NCI-H526 (cell line): ENCODE measurements at places on chromosomes 16 and 17.
A peak's percentile ranks its signal among the peaks of the same experiment; 100 is the strongest.

- no peak for DNase-seq
Measured at GRCh38 chr16:46729326-46729995, 18.7 kb downstream of the MYLK3 start.

GRCh38 chr17:74054249-74054648, 149.2 kb upstream of the RPL38 start:
- DNase-seq, result no peak

GRCh38 chr17:9389111-9389527, 186.5 kb downstream of the STX8 start:
- DNase-seq, result no peak

DNA sequence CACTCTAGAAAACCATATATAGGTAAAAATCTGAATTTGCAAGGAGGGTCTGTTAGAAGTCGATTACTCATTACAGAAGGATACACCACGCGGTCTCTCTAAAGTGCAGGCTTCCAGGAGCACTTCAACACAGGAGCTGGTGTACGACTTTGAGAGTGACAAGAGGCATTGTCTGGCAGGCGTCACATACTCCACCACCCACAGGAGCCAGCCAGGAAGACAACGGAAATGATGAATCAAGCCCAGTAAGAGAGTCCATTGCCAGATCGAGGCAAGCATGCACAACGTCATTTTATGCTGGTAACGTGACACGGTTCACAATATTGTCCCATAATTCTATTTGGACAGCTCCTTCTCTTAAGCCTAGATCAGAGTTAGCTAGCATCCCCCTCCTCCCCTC, 15.0 kb upstream of the CACNG4 start:
- no peak for DNase-seq

DNA sequence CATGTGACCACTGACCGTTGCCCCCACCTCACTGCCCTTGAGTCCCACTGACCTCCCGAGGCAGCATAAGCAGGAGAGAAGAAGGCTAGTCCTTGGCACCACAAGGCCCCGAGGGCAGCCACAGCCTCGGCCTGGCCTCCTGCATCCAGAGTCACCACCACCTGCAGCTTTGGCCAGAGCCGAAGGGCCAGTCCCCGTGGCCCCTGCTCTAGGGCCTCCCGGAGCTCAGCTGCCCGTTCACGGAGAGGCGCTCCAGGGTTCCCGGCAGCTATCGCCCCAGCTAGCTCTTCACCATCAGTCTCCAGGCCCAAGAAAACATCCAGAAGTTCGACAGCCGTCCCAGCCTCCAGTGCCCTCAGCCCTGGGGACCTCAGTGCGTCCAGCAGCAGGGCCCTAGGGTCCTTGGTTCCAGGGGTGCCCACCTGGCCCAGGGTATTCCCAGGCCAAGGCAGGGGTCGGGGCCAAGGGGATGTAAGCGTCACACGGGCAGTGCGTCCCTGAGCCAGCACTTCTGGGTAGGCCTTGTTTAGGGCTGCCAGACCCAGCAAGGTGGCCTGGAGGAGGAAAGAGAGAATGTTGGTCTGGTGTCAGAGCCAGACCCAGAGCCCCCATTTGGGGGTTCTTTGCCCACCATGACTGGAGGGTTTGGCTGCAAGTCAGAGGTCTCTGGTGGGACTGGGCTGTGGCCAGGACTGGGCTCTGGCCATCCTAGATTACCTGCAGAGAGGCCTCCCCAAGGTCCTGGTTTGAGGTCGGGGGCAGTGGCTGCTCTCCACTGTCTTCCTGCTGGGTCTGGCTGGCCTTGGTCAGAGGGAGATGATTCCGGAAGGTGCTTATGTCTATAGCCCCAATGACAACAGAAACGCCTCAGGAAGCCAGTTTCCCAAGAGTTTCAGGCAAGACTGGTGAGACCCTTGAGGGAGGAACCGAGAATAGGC, 1.8 kb downstream of the GHDC start:
- no peak for DNase-seq

GRCh38 chr16:53055541-53056391, 975 bp downstream of the CHD9 start:
- DNase-seq, result peak; percentile 25

DNA sequence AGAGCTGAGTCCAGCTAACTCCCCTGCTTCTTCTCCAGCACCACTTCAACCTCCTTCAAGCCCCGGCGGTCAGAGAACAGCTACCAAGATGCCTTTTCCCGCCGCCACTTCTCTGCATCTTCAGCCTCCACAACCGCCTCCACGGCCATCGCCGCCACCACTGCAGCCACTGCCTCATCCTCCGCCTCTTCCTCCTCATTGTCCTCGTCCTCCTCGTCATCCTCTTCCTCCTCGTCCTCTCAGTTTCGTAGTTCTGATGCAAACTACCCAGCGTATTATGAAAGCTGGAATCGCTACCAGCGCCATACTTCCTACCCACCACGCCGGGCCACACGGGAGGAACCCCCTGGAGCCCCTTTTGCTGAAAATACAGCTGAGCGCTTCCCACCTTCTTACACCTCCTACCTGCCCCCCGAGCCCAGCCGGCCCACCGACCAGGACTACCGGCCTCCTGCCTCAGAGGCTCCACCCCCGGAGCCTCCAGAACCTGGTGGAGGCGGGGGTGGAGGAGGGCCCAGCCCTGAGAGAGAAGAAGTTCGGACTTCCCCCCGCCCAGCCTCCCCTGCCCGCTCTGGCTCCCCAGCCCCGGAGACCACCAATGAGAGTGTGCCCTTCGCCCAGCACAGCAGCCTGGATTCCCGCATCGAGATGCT, 7.1 kb downstream of the SETD1A start:
- no peak for DNase-seq

- DNase-seq, result peak; percentile 13
Measured at GRCh38 chr17:28552176-28552999, at the start of gene UNC119. UNC119 (minus strand) TSS chr17:28552624; CDS start chr17:28552557, 67 bp downstream.

DNA sequence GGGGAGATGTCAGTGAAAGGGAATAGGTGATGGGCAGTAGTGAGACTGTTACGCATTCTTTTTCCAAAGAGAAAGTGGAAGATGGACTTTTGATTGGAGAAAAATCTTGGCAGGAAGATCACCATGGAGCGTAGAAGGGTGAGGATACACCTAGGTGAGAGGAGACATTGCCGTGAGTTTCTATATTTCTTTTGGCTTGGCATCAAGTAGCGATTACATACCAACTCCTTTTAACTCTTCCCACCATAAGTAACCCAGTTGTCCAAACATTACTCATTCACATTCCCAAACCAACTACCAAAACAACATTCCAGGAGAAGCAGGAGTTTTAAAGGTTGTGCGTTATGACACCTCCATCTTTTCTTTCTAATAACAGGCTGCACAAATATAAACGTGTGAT, 10.7 kb upstream of the KRT28 start:
- DNase-seq, result no peak

DNA sequence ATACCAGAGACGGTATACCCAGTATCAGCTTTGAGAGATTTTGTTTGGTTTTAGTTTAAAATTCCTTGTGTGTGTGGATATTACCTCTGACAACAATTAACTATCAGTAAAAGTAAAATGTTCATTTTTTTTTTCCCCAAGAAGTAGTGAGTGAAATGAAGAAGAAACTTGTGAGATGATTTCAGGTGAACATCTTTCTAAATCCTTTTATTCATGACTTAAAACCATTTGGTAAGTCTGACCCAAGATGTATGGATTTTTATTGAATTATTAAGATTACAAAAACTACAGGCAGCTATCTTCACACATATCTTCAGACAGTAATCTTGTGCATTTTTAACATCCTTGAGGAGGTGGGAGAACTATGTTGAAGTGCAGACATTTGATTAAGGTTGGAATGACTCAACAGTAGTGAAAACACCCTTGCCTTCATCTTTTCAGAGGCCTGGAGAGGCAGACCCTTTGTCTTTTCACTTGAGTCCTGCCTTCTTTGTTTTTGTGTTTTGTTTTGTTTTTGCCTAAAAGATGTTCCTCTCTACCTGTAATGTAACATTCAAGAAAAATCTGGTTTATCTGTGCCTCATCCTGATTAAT, 240.3 kb upstream of the TBX2 start:
- DNase-seq, result no peak

- DNase-seq, result no peak
Measured at GRCh38 chr16:88320947-88321634, 61.7 kb upstream of the ZNF469 start.

DNA sequence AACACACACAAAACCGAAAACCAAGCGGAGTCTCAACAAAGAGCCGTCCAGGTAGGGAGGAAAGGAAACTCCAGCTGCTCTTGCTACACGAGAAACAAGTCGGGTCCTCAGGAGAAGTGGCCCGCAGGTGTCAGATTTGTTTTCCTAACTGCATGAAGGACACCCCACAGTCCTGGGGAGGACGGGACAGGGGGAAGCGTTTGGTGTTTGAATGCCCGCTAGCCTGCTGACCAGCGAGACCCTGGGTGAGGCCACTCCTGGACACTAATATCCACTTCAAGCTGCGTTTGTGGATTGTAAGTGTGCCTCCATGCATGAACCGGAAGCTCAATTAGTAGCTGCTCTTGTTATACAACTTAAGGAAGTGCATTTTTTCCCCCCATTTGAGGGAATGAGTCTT, 299.5 kb downstream of the MAF start:
- no peak for DNase-seq

DNA sequence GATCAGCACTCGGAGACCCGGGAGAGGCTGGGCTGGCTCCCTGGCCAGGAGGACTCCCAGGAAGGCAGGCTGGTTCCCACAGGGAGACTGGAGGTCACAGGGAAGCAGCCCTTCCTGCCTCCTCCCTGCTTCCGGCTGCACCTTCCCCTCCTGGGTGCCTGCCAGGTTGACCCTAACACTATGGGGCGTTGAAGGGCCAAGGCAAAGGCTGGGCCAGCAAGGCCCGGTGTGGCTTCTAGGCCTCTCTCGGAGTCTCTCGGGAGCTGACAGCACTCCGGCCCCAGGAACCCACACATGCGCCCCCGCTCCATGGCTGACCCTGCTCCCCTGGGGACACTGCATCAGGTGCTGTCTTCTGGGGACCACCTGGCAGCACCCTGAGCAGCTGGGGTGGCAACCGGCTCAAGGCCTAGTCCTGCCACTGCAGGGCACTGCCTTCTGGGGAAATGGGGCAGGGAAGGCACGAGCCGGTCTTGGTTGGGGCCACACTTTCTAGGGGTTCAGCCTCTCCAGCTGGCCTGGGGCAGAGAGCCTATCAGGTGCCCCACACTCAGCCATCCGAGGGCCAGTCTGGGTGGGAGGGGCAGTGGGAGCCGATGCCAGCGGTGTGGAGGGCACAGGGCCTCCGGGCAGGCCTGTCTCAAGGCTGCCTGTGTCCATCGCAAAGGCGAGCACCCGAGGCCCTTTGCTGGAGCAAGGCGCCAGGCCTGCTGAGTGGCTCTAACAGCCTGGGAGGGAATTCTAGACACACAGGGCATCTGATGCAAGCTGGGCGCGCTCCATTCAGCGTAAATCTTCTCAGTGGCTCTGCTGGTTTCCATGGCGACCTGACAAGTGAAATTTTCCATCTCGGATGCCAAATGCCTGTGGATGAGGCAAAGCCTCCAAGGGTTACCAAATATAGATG, 5.6 kb upstream of the MTSS2 start:
- DNase-seq, result no peak

DNA sequence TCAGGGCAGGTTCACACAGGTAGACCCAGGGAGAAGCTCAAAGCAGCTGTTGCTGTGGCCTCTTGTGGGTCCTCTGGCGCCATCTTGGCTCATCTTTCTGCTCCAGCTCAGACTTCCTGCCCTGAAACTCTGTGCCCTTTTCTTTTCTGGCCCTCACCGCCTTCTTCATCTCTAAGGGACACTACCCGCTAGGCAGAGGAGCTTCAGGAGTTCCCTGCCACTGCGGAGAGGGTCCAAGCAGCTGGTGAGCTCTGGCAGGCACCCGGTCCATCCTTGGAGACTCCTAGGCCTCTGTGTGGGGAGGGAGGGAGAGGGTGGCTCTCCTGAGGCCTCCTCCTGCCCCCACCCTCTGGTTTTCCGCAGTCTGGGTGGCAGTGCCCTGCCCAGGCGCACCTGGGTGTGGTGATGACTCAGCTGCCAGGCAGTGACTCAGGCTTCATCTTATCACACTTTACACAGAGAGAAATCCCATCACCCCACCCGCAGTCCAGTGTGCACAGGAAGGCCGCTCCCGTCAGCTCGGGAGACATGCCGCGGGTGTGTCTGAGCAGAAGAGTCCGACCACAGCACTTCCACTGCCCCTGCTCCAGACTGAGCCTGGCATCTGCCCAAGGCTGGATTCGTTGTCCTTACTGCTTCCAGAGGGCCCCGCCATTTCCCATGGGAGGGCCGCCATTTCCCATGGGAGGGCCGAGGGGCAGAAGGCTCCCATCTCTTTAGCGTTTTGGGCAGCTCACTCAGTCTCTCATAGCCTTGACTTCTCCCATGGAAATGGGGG, 7.3 kb downstream of the NT5C start:
- DNase-seq, result no peak

GRCh38 chr17:6099492-6099891, 29.3 kb downstream of the WSCD1 start:
- no peak for DNase-seq

GRCh38 chr17:59511726-59512125, 53.7 kb upstream of the DHX40 start:
- no peak for DNase-seq

DNA sequence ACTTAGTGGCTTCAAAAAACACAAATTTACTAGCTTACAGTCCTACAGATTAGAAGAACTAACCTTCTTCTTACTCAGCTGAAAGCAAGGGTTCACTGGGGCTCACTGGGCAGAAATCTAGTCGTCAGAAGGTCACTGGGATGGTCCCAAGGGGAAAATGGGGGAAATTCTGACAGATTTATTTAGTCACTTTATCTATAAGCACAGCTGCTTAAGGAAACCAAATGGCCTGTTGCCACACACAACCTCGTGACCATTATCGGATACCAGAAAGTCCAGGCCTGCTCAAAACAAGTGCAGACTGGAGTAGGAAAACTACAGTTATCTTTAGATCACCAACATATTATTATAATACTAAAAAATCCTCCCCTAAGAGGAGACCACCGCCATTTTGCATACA, 374.6 kb upstream of the ASIC2 start:
- no peak for DNase-seq

GRCh38 chr17:38796451-38797157, 2.8 kb downstream of the PIP4K2B start:
- no peak for DNase-seq

- DNase-seq, result no peak
Measured at GRCh38 chr17:47301161-47301560, 22.6 kb upstream of the EFCAB13 start.

- no peak for DNase-seq
Measured at GRCh38 chr17:45380046-45380765, 52.5 kb downstream of the ARHGAP27 start.

- DNase-seq, result peak; percentile 9
Measured at GRCh38 chr16:79571065-79571902, 29.3 kb downstream of the MAF start.

DNA sequence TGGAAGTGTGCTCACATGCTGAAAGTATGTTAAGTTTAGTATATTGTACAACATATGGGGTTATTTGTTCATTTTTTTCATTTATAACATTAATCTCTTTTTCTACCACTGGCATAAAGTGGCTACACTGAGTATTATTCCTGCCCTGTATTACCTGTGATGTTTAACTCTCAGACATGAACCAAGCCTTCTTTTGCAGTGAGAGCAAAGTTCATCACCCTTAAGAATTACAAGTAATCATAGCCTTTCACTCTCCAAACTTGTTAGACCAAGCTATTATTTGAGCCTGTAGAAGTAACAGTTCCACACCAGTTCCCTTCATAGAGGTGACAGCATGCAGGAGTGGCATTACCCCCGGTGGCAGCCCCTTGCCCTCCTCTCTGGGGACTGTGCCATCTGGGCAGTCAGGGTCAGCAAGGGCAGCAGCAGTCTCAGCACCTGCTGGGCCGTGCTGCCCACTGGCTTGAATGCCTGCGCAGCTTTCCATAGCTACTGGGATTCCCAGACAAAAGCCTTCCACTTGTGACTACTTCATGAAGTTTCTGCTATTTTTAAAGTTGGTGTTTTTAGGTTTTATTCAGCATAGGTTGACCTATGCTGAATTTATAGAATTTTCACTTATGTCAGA, 71.3 kb downstream of the TMC6 start:
- no peak for DNase-seq
